ENCODE measurements at places on chromosomes 16 and 17.

DNA sequence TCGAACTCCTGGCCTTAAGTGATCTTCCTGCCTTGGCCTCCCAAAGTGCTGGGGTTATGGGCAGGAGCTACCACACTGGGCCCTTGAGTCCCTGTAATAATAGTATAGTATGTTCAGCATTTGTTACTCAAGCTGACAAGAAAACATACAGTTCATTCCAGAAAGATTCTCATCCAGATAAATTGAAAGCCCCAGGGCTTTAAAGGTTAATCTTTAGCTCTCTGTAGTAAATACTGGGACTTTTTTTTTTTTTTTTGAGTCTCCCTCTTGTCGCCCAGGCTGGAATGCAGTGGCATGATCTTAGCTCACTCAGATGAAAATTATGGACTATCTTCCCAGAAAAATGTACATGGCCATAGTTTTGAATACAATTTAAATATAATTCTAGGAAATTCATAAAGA is 11.0 kb downstream of the BRCA1 start:
- DNase-seq: no peak

DNA sequence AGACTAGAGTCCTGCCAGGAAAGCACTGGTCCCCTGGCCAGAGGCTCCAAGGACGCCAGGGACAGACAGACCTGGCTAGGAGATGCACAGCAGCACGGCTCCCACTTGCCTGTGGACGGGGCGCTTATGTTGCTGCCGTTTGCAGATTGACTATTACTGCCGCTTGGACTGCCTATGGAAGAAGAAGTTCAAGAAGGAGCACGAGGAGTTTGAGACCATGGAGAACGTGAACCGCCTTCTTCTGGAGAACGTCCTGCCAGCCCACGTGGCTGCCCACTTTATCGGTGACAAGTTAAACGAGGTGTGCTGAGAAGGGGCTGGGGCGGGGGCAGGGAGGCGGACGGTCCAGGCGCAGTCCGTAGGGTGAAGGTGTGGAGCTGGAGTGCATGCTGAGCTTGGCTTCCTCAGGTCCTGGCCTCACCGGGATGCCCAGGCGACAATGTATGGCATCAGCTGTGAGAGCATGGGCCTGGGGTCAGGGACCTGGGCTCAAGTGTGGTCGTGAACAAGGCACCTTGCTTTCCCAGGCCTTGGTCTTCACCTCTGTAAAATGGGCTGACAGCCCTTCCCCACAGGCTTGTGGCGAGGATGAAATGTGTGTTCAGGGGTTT is 45.6 kb downstream of the ADCY7 start:
- DNase-seq: no peak

DNA sequence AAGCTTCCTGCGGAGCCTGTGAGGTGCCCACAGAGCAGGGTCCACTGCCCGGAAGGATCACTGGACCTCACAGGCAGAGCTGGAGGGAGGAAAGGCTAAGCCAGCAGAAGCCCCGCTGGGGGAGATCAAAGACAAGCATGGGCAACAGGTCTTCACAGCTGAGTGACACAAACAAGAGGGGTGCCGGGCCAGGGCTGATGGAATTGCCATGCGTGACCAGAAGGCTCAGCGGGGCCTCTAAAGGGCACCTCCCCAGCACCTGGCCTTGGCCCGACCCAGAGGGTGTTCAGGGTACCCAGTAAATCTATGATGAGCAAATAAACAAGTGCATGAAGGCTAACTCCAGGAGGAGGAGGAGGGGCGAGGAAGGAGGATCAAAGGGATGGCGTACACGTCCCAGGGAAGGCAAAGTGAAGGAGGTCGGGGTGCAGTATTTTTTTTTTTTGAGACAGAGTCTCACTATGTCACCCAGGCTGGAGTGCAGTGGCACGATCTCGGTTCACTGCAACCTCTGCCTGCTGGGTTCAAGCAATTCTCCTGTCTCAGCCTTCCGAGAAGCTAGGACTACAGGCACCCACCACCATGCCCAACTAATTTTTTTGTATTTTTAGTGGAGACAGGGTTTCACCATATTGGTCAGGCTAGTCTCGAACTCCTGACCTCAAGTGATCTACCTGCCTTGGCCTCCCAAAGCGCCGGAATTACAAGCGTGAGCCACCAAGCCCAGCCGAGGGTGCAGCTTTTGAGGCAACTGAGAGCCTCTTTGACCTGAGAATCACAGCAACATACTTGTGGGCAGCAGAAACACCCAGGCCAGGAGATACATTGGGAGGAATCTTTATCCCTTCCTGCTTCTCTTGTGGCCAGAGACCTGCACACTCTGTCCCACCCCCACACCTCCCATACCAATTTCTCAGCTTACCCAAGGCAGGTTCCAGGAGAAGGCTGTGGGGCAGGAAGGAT is 16.1 kb upstream of the EXOC7 start:
- DNase-seq: no peak

GRCh38 chr17:75481194-75482068 is 25.0 kb downstream of the TMEM94 start:
- no peak for DNase-seq

- DNase-seq: no peak
These were observed at the start of gene GSDMA for GRCh38 chr17:39962642-39963220. Gene GSDMA (plus strand): TSS chr17:39963004. CDS start chr17:39965688, 2,684 bp downstream.

DNA sequence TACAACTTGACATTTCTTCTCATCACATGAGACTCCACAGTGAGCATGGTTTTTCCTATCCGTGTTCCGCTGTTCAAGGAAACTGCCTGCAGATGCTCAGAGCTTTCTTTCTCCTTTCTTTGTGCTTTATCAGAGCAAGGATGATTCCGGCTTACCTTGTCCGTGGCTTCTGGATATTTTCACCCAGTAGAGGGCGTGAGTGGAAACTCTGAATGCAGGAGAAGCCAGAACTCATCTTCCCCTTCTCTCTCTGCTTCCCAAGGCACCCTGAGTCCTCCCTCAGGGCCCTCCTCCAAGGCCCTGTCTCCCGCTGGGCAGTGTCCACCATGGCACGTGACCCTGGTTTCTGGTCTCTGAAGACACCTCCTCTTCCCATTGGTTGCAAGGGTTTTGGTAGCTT is 721.1 kb upstream of the RBFOX1 start:
- no peak for DNase-seq

DNA sequence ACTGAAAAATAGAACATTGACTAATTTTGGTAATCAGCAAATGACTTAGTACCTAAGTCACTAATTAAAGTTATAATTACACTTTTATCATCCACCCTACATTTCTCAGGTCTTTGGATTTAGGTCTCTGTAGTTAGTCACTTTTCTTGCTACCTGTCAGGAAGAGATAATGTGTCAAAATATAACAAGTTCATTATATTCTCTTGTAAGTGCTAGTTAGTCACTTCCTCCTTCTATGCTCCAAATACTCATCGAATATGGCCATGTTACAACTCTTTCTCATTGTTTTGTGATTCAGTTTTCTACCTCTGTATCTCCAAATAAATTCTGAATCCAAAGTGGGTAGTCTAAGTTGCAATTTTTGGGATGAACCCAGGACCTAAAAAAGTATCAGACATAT is 163.5 kb upstream of the KIF2B start:
- no peak for DNase-seq

DNA sequence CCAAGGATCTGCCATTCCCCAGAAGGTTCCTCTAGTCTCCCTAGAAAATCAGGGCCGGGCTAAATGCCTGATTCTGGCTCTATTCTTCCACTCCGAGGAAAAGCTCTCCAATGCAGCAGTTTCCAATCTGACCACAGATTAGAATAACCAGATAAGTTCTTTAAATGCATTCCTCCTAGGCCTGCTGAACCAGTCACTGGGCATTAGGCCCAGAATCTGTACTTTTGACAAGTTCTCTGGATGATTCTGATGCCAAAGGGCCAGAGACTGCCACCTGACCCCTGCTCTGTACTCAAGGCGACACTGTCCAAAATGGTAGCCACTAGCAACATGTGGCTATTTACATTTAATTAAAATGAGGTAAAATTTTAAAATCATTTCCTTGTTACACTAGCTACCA is 22.3 kb downstream of the MAP3K14 start:
- no peak for DNase-seq

DNA sequence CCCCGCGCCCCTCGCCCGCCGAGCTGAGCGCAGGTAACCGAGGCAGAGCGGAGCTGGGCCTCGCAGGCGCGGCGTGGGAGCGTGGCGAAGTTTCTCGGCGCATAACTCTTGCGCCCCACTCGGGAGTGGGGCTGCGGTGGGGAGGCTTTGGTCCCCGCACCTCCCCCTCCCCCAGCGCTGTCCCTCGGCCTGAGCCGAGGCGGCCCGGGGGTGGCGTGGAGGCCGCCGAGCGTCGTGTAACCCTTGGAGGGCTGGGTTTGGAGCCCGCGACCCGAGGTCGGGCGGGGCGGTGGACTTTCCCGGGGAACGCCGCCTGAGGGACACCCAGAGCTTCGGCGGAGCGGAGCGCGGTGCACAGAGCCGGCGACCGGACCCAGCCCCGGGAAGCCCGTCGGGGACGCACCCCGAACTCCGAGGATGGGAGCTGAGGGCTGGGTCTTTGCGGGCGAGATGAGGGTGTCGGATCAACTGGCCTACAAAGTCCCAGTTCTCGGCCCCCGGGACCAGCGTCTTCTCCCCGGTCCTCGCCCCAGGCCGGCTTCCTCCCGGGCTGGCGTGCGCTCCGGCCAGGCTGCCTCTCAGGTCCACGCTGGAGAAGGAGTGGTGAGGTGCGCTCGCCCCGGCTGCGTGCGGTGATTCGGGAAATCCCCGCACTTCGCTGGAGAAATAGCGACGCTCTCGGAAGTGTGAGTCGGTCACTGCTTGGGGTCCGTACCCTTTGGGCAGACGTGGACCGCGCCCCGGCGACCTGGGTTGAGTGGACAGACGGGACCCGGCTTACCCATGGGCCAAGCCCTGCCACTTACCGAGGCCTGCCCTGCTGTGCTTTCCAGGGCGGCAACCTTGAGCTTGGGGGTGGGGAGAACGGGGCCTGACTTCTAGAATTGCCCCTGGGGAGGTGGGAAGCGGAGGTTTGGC is 168.4 kb downstream of the RAB11FIP4 start:
- DNase-seq: no peak

DNA sequence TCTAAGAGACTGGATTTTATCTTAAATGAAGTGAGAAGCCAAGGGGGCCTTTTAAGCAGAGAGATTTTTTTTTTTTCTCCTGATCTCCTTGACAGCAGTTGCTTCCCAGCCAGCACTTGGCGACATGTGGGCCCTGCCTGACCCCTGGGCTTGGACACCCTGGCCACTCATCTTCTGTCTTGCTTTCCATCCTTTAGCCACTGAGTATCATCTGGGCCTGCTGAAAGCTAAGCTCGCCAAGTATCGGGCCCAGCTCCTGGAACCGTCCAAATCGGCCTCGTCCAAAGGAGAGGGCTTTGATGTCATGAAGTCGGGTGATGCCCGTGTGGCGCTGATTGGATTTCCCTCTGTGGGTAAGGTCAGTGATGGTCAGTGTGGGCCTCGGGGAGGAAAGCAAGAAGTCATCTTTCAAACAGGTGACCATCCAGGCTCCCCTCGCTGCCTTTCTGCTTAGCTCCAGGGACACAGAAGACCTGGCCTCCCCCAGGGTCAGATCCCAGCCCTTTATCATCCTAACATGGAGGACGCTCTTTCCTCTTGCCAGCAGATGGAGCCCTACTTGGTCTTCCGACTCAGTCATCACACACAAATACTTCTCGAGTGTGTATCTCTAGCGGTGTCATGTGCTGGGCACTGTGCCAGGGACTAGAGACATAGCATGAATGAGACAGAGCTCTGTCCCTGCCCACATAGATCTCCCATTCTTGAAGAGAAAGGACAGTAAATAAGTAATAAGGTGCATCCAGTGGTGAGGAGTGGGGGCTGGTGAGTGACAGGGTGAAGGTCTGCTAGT is 6.1 kb downstream of the DRG2 start:
- DNase-seq: peak; percentile 30

DNA sequence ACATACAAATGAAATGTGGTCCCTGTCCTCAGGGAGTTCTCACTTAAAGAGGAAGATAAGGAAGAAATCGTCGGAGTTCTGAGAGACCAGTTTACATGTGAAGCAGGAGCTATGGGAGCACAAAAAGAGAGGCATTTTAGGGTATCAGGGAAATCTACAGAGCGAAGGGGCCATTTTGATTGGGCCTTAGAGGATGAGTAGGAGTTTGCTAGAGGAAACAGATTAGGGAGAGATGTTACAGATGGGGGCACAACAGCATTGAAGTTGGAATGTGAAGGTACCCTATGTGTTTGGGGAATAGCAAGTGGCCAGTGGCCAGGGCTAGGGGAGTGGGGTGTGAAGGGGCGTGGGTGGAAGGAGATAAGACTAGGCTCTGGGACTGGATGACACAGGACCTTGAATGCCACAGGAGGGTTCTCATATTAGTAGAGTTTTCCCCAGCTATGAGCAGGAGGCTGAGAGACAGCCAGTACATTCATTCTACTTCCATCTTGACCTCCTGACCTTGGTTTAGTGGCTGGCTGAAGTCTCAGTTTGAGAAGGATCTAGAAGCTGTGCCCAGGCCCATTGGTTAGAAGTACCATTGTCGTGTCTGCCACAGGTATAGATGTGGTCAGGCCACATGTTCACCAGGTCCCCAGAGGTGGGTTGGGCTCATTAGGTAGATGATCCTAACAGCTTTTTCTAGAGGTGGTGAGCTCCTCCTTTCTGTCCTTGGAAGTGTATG is 34.8 kb downstream of the CPNE2 start:
- DNase-seq: no peak

DNA sequence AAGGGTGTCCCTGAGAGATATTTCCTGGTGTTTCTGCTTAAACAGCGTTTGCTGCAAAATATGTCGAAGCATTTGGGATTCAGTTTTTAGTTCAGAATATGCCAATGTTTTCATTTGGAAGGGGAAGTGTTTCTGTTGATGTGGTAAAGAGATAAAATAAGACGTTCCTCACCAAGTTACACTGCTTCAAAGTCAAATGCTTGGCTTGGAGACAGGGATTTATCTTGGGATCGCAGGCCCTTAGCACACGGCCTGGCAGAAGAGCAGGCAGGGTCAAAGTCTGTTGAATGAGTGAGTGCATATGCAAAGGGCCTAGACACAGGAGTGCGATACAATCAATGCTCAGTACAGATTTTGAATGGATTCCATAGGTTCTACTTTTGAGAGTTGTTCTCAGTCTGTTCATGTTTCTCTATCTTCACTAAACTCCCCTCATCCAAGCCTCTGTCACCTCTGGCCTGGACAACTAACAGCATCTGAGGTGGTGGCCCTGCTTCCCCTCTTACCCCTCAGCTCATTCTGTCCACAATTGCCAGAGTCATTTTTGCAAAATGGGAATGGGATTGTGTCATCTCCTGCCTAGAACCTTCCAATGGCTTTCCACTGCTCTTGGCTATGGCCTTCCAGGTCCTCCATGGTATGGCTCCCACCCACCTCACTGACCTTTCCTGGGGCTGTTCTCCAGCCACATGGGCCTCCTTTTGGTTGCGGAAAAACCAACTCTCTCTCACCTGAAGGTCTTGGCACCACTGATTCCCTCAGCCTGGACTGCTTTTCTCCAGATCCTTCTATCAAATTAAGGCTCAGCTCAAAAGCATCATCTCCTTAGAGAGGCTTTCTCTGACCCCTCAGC is 3.2 kb downstream of the DEXI start:
- no peak for DNase-seq

- peak; percentile 44 for DNase-seq
These were observed 40.7 kb downstream of the ZDHHC7 start for GRCh38 chr16:84970447-84971127.

Measured in GM04504 (cell line).